ENCODE measurements at places on chromosomes 7 and 10.

DNA sequence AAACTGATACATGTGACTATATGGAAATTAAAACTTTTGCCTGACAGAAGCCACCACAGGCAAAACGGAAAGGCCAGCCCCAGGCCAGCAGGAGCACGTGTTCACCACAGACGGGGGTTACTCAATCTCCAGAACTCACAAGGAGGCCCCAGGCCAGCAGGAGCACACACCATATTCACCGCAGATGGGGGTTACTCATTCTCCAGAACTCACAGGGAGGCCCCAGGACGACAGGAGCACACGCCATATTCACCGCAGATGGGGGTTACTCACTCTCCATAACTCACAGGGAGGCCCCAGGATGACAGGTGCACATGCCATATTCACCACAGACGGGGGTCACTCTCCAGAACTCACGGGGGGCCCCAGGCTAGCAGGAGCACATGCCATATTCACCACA lies 61.5 kb downstream of the NKX6-2 start:
- DNase-seq: no peak

- DNase-seq: no peak
Measured at GRCh38 chr7:25109276-25109675, 15.8 kb downstream of the CYCS start.

GRCh38 chr10:92857904-92858514 lies 9.7 kb downstream of the EXOC6 start:
- DNase-seq: no peak

DNA sequence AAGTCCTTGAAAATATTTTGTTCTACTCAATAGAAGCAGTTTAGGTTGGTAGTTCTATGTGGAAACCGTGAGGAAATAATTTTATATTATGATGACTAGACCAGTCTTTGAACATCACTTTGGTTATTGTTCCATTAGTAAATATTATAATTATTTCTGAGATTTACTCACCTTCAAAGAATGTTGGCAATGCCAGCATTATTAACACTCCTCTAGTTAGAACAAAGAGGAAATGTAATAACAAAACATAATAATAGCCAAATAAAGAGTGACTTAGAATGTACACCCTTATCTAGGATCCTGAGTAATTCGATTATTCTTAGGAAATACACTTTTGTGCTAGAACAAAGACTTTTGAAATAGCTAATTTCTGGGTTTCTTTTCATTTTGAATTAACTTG lies 121.1 kb downstream of the CFTR start:
- DNase-seq: no peak

- no peak for DNase-seq
Measured at GRCh38 chr10:75525067-75525466, 93.6 kb downstream of the LRMDA start.

GRCh38 chr7:99365318-99366141 lies 9.0 kb upstream of the ARPC1B start:
- no peak for DNase-seq

GRCh38 chr7:1749351-1749863 lies 79.3 kb downstream of the ELFN1 start:
- DNase-seq: no peak

GRCh38 chr10:124522131-124522932 lies 60.7 kb downstream of the LHPP start:
- DNase-seq: no peak

GRCh38 chr10:50600831-50601477 lies 22.8 kb downstream of the SGMS1 start:
- DNase-seq: no peak

DNA sequence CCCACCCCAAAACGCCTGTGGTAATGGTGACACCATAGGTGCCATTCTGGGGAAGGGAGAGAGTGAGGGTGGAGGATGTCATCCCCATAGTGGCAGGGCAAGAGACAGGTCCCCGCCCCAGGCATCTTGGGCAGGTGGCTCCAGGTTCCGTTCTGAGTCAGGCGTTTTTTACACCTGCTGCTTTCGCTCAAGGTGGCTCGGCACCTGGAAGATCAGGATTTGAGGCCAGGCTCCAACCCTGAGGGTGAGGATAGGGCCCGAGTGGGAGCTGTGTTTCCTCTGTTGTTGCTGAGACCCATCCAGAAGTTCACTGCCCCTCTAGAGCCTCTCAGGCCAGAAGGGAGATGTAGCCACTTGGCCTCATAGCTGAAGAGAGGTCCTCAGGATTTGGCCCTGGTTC lies 36.6 kb upstream of the DUSP5 start:
- DNase-seq: no peak
